ENCODE measurements at places on chromosomes 1 and 21. TPM values are rescaled to one million over a fixed set of nuclear protein-coding genes. Genes with fewer than 3 reads are reported as not detected.
A peak's percentile ranks its signal among the peaks of the same experiment; 100 is the strongest.

DNA sequence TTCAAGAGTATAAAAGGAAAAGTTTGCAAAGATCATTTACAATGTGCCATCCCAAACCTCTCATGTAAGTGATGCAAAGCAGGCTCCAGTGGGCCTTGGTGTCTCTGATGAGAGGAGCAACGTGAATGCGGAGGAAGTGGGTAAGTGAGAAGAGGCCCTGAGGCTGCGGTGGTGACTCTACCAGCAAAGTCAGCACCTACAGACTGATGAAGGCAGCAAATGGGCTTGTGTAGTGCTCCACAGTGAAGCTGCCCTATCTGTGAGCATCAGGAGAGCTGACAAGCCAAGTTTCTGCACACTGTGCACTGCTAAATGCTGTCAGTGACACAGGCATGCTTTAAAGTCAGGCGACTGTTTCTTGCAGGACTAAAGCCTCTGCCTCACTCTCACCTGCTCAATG, 15.6 kb upstream of the RAP1A start:
- peaks cover 13% of the 10 kb centered on the region for H3K4me1 ChIP-seq
- H3K36me3 ChIP-seq, result no peaks in the 10 kb centered on the region
- no peak overlapping the region for H3K4me3 ChIP-seq

DNA sequence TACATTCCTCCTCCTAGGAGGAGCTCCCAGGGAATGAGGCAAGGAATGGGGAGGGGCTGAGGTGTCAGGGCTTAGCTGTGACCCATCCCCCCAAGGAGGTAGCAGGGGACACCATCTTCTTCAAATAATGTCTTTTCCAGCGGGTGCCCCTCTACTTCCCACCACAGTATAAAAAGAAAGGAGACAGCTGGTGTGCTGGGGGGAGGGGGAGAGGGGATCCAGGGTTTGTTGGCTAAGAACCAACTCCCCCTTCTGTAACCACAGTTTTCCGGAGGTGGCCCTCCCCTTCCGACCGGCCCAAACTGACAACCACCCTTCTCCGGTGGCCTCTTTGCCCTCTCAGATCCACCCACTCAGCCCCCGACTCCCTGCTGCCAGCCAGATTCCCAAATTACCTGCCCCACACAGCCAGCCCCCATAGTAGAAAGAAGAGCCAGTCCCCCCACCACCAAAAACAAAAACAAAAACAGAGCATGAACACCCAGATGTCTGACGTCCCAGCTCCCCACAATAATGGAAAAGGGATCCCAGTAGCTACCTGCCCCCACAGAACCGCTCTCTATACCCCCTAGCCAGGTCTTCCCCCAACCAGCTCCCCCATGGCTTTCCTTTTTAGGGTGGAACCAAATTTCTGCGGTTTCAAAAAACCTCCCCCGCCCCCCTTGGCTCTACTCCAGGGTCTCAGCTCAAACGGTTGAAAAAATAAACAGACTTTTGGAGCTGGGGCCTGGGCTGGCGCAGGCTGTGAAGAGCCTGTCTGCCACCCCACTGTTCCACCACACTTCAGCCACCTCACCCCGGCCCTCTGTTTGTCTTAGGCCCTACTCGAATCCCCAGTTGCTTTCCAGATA, 2.1 kb downstream of the ARHGEF2 start:
- H3K4me1 ChIP-seq, result peaks cover 45% of the 10 kb centered on the region
- H3K27me3 ChIP-seq, result no peaks in the 10 kb centered on the region
- peak; percentile 75 for DNase-seq
- peak overlapping the region; percentile 94 for H3K4me3 ChIP-seq
- H3K27ac ChIP-seq, result peak overlapping the region; percentile 99

DNA sequence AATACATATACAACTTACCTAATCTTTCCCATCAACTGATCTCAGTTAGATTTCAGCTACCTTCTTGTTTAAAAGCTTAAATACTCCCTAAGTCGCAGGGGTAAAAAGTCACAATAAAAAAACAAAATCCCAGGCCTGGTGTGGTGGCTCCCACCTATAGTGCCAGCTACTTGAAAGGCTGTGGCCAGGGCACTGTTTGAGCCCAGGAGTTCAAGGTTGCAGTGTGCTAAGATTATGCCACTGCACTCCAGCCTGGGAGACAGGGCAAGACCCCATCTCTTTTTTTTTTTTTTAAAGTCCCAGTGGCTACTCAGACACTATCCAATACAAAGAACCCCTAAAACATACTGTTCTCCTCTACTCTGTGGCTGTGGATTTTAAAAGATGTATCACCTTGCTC, 228.3 kb downstream of the DENND1B start:
- 0 out of 2 replicates have a peak, but pooled peaks cover 1% of the 10 kb centered on the region for H3K36me3 ChIP-seq
- H3K27me3 ChIP-seq, result no peaks in the 10 kb centered on the region
- no peak overlapping the region for H3K27ac ChIP-seq
- DNase-seq, result no peak

- H3K4me1 ChIP-seq, result no peaks in the 10 kb centered on the region
- no peaks in the 10 kb centered on the region for H3K36me3 ChIP-seq
- no peak overlapping the region for H3K27ac ChIP-seq
- H3K4me3 ChIP-seq, result no peak overlapping the region
- DNase-seq, result no peak
These were observed 65.7 kb downstream of the LRRC8C start for GRCh38 chr1:89698624-89699023.

DNA sequence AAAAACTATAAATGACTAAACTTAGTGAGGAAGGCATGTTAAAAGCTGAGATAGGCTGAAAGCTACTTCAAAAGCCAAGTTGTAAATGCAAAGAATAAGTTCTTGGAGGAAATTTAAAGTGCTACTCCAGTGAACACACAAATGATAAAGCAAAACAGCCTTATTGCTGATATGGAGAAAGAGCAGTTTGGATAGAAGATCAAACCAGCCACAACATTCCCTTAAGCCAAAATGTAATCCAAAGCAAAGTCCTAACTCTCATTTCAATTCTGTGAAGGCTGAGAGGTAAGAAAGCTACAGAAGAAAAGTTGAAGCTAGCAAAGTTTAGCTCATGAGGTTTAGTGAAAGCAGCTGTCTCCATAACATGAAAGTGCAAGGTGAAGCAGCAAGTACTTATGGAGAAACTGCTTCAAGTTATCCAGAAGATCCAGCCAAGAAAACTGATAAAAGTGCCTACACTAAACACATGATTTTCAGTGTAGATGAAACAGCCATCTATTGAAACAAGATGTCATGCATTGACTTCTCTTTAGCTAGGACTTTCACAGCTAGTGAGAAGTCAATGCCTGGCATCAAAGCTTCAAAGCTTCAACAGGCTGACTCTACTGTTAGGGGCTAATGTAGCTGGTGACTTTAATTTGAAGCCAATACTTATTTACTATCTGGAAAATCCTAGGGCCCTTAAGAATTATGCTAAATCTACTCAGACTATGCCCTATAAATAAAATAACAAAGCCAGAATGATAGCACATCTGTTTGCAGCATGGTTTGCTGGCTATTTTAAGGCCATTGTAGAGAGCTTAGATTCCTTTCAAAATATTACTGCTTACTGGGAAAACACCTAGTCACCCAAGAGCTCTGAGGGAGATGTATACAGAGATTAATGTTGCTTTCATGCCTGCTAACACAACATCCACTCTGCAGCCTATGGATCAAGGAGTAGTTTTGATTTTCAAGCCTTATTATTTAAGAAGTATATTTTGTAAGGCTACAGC, 188.6 kb downstream of the EIF4G3 start:
- no peaks in the 10 kb centered on the region for H3K27me3 ChIP-seq
- H3K4me1 ChIP-seq, result peaks cover 7% of the 10 kb centered on the region
- H3K36me3 ChIP-seq, result no peaks in the 10 kb centered on the region
- H3K4me3 ChIP-seq, result no peak overlapping the region
- peak; percentile 67 for DNase-seq
- H3K27ac ChIP-seq, result no peak overlapping the region

DNA sequence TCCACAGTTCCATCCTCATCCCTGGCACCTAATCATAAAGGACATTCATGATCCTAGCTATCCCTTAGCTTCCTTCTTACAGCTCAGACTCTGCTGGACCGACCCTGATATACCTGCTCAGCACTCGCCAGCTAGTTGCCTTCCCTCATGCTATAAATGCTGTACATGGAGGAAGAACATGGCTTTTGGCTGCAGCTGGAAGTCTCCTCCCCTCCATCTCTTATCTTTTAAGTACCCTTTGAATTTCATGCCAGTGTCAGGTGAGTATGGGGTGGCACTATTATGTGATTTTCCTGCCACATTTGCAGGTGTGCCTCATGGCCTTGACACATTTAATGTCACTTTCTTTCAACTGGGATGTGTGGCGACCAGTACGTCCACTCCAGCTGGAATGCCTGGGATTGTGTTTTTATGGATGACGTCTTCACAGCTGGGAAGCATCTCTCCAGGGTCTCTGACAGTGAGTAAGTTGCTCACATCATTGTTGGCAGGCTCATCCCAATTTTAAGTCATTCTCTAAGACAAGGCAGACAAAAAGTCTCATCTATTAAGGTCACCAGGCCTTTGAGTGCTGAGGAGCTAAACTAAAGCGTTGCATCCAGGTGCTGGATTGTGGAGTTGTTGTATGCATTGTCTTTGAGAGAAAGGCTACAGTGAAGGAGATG, 43.4 kb downstream of the RUNX1 start:
- H3K36me3 ChIP-seq, result no peaks in the 10 kb centered on the region
- DNase-seq, result no peak
- peaks cover 15% of the 10 kb centered on the region for H3K4me1 ChIP-seq
- H3K27me3 ChIP-seq, result no peaks in the 10 kb centered on the region
- no peak overlapping the region for H3K4me3 ChIP-seq

DNA sequence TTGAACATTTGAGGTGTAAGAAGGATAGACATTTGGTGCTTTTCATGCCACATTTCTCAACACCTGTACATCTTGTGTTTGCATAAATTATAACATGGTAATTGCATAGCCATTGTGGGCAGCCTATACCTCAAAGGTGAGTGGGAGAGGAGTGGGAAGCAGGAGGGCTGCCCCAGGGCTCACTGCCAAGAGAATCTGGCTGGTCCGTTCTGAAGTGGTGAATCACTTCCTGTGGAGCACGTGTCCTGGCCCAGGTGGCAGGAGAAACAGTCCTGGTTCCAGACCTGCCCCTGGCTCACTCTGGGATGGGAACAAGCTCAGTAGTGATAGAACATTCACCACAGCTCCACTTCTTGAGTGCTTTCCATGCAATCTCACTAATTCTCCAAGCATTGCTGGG, 11.6 kb upstream of the OLFML2B start:
- H3K4me1 ChIP-seq, result no peaks in the 10 kb centered on the region
- no peak overlapping the region for H3K4me3 ChIP-seq
- no peaks in the 10 kb centered on the region for H3K36me3 ChIP-seq
- no peak for DNase-seq
- H3K27me3 ChIP-seq, result peaks cover 23% of the 10 kb centered on the region

DNA sequence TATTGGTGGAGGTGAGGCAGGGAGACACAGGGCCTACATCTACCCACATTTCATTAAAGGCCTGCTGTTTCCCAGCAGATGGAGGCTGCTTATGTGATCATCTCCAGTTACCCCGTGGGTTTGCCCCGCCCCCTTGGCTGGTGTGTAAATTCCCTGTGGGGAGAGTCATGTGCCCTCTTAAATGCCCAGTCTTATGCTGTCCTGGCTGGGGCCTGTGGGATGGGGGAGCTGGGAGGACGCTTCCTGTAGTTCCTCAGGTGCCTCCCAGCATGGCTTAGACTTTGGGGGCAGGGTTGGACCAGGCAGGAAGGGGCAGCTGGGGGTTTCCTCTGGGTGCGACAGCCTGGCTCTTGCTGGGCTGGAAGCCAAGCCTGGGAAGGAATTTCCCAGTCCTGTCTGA, 15.5 kb upstream of the CITED4 start:
- H3K27ac ChIP-seq, result peak overlapping the region; percentile 45
- H3K4me1 ChIP-seq, result peaks cover 13% of the 10 kb centered on the region
- no peaks in the 10 kb centered on the region for H3K36me3 ChIP-seq
- H3K4me3 ChIP-seq, result no peak overlapping the region

DNA sequence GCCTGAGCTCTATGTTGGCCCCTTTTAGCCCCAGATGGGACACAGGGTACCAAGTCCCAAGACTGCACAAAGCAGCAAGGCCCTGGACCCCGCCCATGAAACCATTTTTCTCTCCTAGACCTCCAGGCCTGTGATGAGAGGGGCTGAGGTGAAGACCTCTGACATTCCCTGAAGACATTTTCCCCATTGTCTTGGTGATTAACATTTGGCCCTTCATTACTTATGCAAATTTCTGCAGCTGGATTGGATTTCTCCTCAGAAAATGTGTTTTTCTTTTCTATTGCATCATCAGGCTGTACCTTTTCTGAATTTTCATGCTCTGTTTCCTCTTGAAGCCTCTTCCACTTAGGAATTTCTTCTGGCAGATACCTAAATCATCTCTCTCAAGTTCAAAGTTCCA, 8.2 kb upstream of the PSMA5 start:
- H3K4me3 ChIP-seq, result no peak overlapping the region
- no peaks in the 10 kb centered on the region for H3K36me3 ChIP-seq
- DNase-seq, result no peak
- no peak overlapping the region for H3K27ac ChIP-seq

DNA sequence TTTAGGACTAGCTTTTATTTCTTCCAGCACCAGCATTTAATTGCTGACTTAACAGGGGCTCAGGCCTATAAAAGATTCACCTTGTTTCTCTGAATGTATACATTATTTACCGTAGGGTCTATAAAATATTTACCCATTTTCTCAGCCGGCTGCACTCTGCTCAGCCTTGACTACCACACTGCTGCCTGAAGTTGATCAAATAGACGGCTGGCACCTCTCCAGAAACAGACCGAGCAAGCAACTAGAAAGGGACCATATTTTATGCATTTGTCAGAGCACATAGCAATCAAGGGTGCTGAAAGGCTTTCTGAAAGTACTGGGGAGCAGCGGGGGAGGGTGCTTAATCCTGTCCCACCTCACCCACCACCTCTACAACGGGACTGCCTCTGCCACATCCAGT, 64.7 kb upstream of the FGGY start:
- no peaks in the 10 kb centered on the region for H3K27me3 ChIP-seq
- no peak overlapping the region for H3K27ac ChIP-seq
- no peaks in the 10 kb centered on the region for H3K36me3 ChIP-seq
- peak; percentile 34 for DNase-seq
- no peak overlapping the region for H3K4me3 ChIP-seq

DNA sequence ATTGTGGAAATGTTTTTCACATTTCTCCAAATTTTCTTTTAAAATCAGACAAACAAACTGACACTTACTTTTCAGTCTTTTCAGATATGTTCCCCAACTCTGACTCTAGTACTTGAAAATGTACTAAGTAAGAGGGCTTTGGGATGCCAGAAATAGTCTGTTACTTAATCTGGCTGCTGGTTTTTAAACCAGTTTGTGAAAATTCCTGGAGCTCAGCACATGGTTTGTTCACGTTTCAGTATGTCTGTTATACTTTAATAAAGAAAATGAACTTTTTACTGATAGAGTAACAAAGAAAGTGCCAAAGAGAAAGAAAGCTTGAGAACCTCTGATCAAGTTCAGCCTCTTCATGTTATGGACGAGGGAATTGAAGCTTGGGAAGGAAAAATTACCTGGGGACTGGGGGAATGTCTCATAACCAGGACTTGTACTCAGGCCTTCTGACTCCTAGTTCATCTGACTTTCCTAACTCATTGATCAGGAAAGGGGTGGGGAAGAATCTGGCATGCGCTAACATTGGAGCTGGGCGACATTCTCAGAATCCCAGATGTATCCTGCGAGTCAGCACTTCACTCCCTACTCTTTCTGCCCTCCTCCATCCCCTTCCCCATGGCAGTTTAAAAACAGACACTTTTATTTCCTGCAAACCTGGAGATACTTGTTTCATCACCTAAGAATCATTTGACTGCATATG, 30.8 kb upstream of the DNAJC6 start:
- no peak for DNase-seq
- no peak overlapping the region for H3K4me3 ChIP-seq
- no peaks in the 10 kb centered on the region for H3K4me1 ChIP-seq
- no peak overlapping the region for H3K27ac ChIP-seq
- peaks cover 5% of the 10 kb centered on the region for H3K27me3 ChIP-seq
- H3K36me3 ChIP-seq, result no peaks in the 10 kb centered on the region

Gene AIRE
- total RNA-seq, result not detected

Gene HSPA13
- total RNA-seq, result 68.9 TPM

Measured in IMR-90 (cell line).